ENCODE measurements at places on chromosomes 1 and 21. TPM values are rescaled to one million over a fixed set of nuclear protein-coding genes. Genes with fewer than 3 reads are reported as not detected.

- DNase-seq = no peak
Measured at GRCh38 chr1:229406798-229407197, 27.1 kb downstream of the ACTA1 start.

DNA sequence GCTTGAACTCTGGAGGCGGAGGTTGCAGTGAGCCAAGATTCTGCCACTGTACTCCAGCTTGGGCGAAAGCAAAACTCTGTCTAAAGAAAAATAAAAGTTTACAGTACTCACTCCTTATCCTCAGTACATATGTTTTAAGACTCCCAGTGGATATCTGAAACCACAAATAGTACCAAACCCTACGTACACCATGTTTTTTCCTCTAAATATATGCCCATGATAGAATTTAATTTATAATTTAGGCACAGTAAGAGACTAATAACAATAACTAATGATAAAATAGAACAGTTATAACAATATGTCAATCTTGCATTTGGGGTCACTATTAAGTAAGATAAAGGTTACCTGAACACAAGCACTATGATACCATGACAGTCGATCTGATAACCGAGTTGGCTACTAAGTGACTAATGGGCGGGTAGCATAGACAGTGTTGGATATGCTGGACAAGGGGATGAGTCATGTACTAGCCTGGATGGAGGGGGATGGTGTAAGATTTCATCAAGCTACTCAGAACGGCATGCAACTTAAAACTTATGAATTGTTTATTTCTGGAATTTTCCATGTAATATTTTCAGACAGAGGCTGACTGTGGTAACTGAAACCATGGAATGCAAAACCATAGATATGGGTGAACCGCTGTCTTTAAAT lies 43.7 kb downstream of the ST7L start:
- peak; percentile 41 for DNase-seq

DNA sequence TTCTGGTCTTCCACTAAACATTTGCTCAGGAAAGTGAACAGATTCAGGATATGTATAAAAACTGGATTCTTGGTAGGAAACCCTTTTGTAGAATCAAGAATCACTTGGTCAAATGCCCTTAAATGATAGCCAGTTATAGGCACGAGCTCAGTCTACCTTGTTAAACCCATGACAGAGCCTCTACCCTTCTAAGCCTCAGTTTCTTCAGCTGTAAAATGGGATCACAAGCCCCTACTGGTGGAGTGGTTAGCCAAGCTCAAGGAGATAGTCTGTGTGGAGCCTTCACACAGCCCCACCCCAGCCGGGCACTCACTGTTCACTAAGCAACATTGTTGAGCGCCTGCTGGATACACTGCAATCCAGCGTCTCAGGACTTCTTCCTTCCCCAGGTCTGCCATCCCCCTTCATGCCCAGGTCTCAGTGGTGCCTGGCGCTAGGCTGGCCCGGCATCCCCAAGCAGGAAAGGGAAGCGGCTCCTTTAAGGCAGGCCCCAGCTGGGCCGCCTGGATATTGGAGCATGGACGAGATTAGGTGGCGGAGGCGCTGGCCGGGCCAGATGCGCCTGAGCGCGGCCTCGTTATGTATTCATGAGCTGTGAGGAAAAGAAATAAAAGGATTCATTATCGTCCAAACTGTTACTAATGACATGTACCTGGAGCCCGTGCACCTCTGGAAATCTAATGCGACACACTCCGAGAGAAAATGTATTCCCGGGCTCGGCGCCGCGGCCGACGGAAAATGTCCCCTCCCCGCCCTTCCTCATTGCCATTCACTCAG lies 75.6 kb downstream of the TAS1R2 start:
- no peak for DNase-seq

Gene OR10J1
- not detected for total RNA-seq

Gene ERICH3
- not detected for total RNA-seq

Gene AMY1B
- not detected for total RNA-seq
